ENCODE measurements at places on chromosomes 13 and 19.

DNA sequence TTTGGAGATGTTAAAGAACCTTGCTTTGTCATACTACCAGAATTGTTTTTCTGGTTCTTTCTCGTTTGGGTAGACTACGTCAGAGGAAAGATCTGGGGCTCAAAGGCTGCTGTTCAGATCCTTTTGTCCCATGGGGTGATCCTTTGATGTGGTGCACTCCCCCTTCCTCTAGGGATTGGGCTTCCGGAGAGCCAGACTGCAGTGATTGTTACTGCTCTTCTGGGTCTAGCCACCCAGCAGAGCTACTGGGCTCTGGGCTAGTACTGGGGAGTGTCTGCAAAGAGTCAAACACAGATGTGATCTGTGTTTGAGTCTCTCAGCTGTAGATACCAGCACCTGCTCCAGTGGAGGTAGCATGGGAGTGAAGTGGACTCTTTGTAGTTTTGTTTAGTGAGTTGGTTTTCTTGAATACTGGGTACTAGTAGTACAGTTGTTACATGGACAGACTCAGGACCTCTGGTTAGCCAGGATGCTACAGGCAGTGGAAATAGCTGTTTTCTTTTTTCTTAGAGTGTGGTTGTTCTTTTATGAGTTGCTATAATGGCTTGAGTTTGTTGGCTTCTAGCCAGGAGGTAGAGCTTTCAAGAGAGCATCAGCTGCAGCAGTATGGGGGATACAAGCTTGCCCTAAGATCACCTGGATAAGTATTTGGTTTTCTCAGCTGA is 34.4 kb downstream of the DNAJC15 start:
- DNase-seq = no peak

GRCh38 chr13:78802912-78803311 is 144.0 kb upstream of the OBI1 start:
- no peak for DNase-seq

- DNase-seq = no peak
Observed at GRCh38 chr13:96768524-96768923, 225.8 kb downstream of the OXGR1 start.

DNA sequence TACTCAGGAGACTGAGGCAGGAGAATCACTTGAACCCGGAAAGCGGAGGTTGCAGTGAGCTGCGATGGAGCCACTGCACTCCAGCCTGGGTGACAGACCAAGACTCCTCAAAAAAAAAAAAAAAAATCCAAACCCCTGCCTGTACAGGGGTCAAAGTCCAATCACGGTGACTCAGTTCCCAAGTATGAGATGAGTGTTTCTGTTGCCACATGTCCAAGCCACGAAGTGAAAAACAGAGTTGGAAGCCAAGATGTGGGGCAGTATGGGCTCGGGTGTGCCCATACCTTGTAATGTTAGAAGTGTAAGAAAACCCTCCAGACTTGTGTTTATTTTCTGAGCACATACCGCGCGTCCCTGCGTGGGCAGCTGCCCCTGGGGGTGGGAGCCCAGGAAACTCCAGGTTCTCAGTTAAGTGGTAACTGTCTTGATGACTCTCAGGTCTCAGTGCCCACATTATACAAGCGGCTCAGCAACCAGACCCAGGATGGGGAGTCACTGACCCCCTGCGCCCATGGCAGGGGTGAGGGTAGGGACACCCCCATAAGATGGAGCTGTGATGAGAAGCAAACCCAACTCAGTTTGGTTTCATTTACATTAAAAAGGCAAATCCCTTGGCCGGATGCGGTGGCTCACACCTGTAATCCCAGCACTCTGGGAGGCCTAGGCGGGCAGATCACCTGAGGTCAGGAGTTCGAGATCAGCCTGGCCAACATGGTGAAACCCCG is 1.2 kb upstream of the GPX4 start:
- no peak for DNase-seq

DNA sequence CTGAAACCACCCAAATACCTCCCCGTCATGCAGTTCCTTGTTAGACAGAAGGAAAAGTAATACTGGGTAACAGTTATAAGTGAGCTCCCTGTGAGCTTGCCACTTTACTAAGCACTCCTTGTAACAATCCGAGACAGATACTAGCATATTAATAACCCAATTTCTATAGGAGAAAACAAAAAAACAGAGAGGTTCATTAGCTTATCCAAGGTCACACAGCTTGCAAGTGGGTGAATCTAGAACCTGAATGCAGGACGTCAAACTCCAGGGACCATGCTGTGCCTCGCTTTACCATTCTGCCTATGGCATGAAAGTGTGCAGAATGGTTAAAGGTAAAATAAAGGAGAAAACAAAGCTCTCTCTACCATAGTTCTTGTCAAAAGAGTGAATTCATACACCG is 15.4 kb downstream of the SIGLEC5 start:
- DNase-seq = no peak

DNA sequence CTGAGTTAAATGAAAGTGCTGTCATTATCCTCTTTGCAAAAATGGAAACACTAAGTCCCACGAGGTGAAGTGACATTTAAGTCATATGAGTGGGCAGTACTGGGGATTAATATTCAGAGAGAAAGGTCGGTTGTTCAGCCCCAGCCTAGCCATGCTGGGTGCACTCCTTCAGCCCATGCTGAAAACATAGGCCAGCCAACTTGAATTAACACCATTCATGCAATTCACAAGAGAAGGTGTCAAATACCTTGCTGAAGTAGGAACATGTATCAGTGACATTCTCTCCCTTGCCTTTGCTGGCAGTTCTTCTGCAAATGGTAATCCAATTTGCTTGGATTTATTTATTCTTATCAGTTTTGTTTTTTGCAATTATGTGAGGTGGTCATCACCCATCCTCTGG is 256.3 kb downstream of the DNAJC15 start:
- DNase-seq = no peak

- no peak for DNase-seq
Observed at GRCh38 chr13:59538512-59538911, 625.2 kb downstream of the DIAPH3 start.

DNA sequence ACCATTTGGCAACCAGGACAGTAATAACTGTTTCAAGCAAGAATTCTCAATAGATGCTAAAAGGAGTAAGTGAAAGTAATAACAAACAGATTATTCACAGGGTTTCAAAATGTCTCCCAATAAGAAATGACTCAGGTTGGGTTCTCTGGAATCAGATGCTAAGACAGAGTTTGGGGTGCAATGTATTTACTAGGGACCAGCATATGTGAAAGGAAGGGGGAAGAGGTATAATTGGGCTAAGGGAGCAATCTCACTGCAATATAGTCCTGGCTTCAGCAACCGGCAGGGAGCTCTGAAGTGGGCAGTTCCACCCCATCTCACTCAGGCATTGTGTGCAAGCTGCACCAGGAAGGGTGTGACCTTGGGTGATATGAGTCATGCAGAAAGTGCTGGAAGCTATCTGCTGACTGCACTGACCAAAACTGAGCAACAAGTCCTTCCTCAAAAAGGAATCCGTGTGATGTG is 23.4 kb downstream of the ZDHHC20 start:
- DNase-seq = no peak

- DNase-seq = no peak
Observed at GRCh38 chr13:112583592-112584277, 4.2 kb downstream of the TUBGCP3 start.

GRCh38 chr13:75316427-75316826 is 165.5 kb downstream of the TBC1D4 start:
- no peak for DNase-seq

DNA sequence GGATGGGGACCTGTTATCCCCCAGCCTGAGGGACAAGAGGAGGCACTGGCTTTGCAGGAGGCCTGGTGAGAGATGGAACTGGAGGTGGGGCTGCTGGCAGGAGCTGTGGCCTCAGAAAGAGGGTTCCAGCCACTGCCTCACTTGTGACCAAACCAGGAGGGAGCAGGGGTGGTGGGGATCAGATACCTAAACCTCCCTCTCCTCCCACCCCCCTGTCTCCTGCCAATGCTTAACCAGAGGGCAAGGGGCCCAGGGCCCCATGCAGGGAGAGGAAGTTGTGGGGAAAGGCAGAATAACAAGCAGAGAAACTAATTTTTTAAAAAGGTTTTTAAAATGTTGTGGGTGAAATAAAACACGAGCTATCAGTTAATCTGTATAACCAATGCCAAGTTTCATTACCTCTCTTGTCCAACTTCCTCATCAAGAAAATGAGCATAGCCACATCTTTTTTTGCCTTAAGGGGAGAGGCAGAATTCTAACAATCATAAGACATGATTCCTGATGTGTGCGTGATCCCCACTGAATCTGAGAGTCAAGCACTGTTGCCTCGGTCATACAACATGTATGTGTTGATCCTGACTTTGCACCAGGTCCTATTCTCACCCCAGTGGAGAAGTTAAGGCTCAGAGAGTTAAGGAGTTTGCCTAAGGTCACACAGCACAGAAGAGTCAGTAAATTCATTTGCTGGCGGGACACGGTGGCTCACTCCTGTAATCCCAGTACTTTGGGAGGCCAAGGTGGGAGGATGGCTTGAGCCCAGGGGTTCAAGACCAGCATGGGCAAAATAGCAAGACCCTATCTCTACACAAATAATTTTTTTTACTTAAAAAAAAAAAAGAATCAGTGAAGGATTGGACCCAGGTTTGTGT is 12.9 kb downstream of the FXYD5 start:
- no peak for DNase-seq

DNA sequence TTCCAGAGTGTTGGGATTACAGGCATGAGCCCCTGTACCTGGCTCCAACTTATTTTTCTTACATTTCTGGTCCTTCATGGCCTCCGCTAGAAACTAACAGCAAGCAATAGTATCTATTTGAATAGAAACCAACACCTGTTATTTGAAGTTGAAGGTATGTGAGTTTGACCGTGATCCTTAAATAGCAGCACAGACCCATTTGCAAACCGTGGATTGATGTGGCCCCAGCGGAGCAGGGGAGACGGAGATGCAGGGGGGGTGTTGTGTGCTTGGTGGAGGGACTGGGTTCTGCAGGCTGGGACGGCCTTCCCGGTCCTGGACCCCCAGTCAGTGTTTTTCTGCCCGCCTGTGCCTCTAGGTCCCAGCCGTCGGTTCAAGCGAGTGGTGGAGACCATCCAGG is 16.9 kb downstream of the TMEM150B start:
- DNase-seq = no peak

- DNase-seq = no peak
Observed at GRCh38 chr13:68927387-68928026, 1180.1 kb upstream of the ATXN8OS start.

DNA sequence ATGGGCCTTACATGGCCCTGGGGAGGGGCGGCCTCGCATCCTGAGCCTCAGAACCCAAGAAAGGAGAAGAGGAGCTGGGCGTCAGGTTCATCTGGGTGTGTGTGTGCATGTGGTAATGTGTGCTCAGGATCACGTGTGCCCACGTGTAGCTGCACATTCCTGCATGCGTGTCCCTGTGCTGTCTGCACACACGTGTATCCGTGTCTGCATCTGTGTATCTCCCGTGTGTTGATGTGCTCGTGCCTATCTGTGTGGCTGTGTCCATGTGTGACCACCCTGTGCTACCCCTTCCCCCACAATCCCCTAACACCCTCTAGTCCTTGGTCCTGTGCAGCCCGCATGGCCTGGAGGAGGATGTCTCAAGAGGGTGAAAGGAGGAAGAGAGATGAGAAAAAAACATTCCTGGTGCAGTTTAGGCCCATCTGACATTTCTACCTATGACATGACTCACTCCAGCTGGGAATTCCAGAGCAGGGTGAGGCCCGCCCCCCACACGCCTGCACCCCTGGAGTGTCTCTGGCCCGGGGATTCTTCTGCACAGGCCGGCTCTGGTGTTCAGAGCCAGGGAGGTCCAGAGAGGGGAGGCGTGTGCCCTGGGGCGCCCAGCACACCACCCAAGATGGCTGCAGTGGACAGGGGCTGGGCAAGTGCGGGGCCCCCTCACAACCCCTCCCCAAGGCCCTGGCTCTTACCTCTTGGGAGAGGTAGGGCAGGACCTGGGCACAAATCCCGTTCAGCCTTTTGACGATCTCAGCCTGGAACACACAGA is 7.1 kb downstream of the TLE5 start:
- DNase-seq = no peak

DNA sequence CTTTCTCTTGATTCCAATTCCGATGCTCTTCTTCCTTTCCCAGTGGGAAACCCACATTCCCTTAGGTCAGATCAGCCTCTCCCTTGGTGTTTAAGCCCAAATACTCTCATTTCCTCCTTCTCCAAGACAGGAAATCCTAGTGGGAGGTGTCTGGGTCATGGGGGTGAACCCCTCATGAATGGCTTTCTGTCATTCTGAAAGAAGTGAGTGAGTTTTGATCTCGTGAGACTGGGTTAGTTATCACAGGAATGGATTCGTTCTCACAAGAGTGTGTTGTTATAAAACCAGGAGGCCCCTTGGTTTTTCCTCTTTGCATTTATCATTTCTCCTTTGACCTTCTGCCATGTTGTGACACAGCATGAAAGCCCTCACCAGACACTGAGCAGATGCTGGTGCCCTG is 76.2 kb upstream of the MTIF3 start:
- no peak for DNase-seq

DNA sequence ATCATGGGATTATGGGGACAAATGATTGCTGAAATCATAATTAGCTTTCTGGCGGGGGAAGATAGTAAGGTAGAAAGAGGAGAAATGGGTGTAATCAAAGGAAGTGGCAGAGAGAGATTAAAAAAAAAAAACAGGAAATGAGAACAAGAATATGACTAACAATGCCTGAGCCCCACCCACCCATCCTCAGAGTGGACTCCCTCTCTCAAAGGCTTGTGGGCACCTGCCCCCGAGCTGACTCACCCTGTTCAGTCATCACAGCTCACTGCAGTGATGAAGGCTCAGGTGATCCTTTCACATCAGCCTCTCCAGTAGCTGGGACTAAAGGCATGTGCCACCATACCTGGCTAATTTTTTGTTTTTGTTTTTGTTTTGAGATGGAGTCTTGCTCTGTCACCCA is 26.4 kb upstream of the TPT1 start:
- DNase-seq = no peak

- DNase-seq = no peak
Observed at GRCh38 chr19:33394006-33394722, 20.7 kb downstream of the CEBPG start.

- no peak for DNase-seq
Observed at GRCh38 chr13:21672287-21672680, 1.4 kb downstream of the FGF9 start.

GRCh38 chr19:55249841-55250240 is 9.0 kb downstream of the PPP6R1 start:
- DNase-seq = no peak

DNA sequence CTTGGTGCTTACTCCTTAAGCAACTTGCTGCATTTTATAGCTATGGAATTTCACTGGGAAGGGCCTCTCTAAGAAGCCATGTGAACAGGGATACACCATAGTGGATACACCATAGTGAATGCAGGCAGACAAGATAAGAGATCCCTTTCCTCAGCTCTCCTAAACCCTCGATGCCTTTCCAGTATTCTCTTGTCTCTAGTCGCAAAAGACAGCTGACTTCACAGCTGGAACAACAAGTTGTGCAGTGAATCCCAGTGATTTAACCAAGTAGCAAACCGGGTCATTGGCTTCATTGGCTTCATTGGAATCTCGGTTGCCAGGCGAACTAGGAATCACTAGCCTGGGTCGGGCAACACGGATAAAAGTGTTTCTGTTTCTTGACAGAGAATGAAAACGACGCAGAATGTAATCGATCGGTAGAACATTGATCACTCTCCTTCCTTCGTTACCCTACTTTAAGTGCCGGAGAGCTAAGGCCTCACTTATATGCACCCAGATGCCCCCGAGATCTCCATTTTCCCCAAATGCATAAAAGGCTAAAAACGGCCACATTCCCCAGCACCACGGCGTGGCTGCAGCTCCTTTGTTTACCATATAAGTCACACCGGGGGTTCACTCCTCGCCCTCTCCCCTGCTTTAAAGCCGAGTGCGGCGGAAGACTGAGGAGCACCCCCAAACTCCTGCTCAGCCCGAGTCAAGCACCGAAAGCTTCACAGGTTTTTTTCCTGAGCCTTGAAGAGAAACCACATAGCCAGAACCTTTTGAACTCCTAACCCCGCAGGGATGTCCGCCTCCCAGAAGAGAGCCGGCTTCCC is 674 bp downstream of the TRPC4 start:
- DNase-seq = no peak

Measured in DMS 273 treated with DMSO at 0.1 percent for 48 hours (cell line).